Osteoblast (primary cell): ENCODE measurements at places on chromosomes 1 and 21. TPM values are rescaled to one million over a fixed set of nuclear protein-coding genes. Genes with fewer than 3 reads are reported as not detected.
A peak's percentile ranks its signal among the peaks of the same experiment; 100 is the strongest.

DNA sequence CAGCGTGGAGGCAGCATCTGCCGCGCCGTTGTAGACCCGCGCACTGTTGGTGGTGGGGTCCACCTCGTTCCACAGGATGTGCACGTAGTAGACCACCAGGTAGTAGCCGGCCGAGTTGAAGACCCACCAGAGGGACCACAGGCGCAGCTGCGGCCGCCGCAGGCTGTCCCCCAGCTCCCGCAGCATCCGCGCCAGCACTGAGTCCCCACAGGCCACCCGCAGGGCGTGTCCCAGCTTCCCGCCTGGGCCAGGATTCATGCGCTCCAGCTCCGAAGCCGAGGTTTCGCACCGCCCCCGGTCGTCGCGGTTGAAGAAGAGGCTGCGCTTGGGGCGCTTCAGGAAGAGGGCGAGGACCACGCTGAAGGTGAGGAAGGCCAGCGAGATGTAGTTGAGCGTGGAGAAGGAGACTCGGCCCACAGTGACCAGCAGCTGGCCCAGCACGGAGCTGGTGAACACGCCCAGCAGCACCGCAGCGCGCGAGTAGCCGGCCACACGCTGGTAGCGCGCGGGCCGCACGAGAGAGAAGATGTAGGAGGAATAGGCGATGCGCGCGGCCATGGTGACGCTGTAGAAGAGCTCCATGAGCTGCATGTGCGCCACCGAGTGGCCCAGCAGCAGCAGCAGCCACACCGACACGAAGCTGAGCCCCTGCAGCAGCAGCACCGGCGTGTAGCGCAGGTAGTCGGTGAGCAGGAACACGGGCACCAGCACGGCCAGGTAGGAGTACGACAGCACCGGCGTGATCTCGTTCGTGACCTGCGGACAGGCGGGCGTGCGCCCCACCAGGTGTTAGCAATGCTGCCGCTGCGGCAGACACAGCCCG, 10.6 kb downstream of the SLC19A1 start:
- no peak for DNase-seq

The OPTC gene
- total RNA-seq = not detected in 2 replicates

The MAST2 gene
- 24.2 and 33.0 TPM in 2 replicates for total RNA-seq

DNA sequence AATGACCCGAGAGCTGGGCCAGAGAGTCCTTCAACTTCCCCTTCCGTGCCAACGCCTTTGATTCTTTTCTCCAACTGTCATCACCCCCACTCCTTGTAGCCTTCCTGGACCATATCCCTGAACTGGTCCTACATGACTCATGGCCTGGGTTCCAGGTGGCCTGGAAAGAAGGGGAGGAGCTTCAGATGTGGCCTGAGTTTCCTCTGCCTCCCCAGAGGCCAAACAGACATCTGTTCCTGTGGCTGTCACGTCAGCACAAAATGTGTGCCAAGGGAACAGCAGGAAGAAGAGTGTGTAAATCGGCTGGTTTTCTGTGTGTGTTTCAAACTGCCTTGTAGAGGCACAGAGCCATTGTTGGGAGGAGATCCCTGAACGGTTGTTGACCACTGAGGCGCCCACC, 24.9 kb upstream of the KIRREL1 start:
- no peak for DNase-seq

DNA sequence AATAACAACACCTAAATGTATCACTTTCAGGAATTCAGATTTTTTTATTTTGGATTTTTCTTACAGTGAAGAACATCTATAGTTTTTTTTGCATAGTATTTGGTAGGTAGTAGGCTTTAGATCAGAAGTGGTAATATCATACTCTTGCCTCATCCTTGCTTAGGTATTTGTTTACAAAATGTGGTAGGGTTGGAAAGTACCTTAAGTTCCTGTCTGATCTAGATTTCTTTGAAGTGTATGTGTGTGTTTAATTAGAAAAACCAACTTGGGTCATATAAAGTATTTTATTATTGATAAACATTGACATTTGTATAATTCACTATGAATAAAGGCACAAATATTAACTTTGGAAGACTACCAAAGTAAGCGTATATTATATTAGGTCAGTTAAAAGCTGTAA, 85.3 kb upstream of the GPR88 start:
- no peak for DNase-seq

DNA sequence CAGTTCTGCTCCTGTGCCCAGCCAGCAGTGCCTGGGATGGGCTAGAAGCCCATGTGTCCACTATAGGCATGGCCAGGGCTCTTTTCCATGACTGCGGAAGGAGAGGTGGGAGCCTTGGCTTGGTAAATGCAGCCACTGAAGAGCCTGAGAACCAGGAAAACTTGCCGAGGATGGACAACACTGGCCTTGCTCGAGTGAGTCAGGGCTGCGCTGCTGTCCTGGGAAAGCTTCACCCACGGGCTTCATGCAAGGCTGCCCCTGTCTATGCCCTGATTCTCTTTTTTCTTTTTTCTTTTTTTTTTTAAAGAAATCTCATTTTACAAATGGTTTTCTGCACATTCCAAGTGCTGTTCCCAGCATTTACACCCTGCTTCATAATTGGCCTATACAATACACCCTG, 156.5 kb downstream of the CAMTA1 start:
- no peak for DNase-seq

The TSPAN1 gene
- total RNA-seq = 0.59 and 1.1 TPM in 2 replicates

DNA sequence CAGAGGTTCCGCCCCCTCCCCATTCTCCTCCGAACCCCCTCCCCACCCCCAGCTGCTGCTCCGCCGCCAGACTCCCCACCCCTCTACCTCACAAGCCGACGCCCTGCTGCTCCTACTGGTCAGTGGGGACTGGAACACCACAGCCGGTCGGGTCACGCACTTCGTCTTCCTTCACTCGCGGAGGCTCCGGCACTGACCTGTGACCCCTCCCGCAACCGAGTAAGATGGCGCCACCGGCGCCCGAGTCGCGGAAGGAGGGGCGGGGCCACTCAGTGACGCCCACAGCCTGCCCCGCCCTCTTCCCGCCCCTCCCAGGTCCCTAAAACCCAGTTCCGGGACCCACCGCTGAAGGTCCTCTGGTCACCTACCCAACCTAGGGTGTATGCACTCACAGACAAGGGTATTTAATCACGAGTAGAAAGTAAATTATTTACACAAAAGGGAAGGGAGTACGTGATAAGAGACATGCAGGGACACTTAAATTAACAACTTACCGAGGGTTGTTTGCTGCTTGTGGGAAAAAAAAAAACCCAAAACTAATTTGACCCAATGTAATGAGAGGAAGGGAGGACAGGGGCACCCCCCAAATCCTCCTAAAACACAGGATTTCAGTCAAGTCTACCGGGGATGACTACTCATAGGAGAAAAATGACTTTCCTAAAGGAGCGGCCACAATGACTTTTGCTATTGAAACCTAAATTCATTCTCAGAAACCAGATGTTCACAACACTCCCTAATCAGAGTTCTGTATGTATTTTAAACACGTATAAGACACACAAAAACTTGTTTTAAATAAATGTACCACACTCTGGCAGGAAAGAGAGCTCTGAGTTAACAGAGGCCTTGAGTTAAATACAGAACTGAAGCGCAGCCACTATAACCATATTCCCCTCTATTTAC, at the start of gene RIT1:
TSS of gene RIT1 (minus strand) at position 194 of the 900 bp plus-strand sequence. CDS start 588 bp downstream, outside the sequence.
- DNase-seq = peak; percentile 93

- DNase-seq = no peak
Observed at GRCh38 chr1:118144684-118145083, 40.3 kb downstream of the SPAG17 start.

- DNase-seq = peak; percentile 42
Observed at GRCh38 chr1:240522122-240522822, 89.7 kb downstream of the GREM2 start.

GRCh38 chr1:5156416-5157120, 502.2 kb downstream of the AJAP1 start:
- DNase-seq = no peak

- DNase-seq = no peak
Observed at GRCh38 chr1:240516069-240516468, 95.9 kb downstream of the GREM2 start.
